Fibroblast of skin of back (primary cell): ENCODE measurements at places on chromosomes 7 and 10.

DNA sequence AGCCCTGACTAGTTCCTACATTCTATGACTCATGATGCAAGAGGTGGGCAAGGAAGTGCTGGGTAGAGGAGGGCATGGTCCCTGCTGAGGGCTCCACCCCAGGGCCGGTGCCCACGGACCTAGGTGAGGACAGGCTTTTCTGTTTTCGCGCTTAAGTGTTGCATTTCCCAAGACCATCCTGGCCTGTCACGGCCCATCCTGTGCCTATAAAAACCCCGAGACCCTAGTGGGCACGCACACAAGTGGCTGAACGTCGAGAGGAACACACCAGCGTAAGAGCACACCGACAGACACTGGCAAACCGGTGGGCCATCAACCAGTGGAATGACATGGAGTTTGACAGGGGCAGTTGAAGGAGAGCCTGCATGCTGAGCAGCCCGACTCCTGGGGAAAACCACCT lies 680.7 kb upstream of the GHITM start:
- DNase-seq: no peak

- DNase-seq: no peak
Observed at GRCh38 chr7:32318300-32319011, 171.7 kb downstream of the LSM5 start.

GRCh38 chr7:122161628-122162027 lies 17.6 kb upstream of the AASS start:
- peak; percentile 26 for DNase-seq

DNA sequence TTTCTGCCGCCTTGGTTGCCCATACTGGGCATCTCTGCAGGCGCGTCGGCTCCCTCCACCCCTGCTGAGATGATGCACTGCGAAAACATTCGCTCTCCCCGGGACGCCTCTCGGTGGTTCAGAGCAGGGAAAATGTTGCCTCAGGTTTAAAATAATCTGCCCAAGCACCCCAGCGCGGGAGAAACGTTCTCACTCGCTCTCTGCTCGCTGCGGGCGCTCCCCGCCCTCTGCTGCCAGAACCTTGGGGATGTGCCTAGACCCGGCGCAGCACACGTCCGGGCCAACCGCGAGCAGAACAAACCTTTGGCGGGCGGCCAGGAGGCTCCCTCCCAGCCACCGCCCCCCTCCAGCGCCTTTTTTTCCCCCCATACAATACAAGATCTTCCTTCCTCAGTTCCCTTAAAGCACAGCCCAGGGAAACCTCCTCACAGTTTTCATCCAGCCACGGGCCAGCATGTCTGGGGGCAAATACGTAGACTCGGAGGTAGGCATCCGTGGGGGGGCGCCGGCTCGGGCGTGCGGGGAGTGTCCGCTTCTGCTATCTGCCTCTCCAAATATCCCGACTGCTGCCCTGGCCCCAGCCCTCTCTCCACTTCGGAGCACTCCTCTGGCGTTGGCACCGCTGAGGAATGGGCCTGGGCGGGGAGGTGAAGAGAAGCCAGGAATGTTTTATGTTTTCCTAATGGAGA lies at the start of gene CAV1:
Gene CAV1 (plus strand): TSS at position 428 of the 689 bp plus-strand sequence. CDS start 27 bp downstream, at position 455.
- DNase-seq: peak; percentile 99

GRCh38 chr7:102832674-102833073 lies 80.1 kb upstream of the LRRC17 start:
- no peak for DNase-seq

DNA sequence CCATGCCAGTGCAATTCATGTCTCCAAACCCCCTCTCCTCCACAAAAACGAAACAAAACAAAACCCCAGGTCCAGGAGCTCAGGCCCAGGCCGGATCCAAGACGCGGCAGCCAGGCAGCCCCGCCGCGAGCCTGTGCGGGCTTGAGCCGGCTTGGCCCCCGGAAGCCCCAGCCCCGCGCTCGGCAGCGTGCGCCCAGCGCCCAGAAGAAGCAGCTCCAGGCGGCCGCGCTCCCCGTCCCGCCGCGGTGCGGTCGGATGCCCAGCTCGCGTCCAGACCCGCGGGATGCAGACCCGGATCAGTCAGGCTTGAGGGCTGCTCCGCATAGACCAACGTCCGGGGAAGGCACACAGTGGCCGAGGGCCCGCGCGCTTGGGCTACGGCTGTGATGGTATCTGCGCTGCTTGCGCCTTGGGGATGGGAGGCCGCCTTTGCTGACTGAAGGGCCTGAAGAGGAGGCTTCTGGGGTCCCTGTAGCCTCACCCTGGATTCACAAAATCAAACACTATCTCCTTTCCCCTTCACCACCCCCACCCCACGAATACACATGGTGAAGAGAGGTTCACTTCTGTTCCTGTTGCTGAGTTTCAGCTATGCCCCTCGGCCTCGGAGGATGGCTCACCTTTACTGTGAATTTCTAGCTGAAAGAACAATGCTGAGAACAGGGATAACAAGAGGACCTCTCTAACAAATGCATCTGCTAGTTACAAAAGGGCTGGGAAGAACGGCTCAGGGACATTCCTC lies 79.9 kb upstream of the EN2 start:
- DNase-seq: peak; percentile 21

DNA sequence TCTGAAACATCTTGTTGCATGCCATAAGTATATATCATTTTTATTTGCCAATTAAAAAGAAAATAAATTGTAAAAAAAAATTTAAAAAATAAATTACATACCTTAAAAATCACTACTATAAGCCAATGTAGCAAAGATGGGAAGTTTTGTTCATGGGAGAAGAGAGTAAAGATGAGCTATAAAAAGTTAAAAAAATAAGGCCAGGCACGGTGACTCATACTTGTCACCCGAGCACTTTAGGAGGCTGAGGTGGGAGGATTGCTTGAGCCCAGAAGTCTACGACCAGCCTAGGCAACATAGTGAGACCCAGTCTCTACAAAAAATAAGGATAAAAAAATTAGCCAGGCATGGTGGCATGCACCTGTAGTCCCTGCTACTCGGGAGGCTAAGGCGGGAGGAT lies 8.4 kb upstream of the STK32C start:
- DNase-seq: no peak

GRCh38 chr7:94591176-94591575 lies 64.8 kb downstream of the SGCE start:
- DNase-seq: no peak

- DNase-seq: no peak
Observed at GRCh38 chr7:144763291-144763690, 72.6 kb downstream of the TPK1 start.

- no peak for DNase-seq
Observed at GRCh38 chr7:100964630-100965029, 4.7 kb upstream of the MUC12 start.

- no peak for DNase-seq
Observed at GRCh38 chr10:32332299-32332750, 14.6 kb downstream of the EPC1 start.

- peak; percentile 11 for DNase-seq
Observed at GRCh38 chr10:42952349-42952748, 124.5 kb upstream of the RET start.

DNA sequence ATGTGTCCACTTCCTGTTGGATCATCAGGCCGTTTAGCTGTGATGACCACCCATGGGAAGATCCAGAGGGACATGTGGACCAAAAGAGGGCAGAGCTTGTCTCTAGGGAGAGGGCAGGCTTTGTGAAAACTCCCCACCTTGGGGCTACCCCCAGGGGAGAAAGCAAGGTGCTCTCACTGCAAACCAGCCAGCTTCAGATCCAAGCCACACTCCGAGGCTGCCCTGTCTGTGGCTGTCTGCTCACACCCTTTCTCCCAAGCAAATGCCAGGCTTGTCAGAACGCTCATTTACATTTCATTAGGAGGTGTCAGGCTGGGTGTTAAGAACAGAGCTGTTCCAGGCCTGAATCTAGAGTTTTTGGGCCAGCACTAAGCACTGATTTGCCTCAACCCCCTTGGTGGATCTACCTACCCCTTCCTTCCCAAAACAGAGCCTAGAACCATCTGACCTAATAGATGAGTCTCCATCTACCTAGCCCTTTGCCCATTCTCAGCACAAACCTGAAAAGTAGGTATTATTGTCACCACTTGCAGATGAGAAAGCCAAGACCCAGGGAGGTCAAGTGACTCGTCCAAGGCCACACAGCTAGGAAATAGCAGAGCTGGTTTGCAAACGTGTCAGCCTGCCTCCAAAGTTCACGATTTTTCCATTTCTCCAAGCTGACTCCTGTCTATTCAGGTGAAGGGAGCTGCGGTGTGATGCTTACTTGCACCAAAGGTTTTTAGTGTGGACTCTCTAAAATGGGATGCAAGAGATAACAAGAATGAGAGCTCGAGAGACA lies 130.9 kb downstream of the EMX2 start:
- no peak for DNase-seq

DNA sequence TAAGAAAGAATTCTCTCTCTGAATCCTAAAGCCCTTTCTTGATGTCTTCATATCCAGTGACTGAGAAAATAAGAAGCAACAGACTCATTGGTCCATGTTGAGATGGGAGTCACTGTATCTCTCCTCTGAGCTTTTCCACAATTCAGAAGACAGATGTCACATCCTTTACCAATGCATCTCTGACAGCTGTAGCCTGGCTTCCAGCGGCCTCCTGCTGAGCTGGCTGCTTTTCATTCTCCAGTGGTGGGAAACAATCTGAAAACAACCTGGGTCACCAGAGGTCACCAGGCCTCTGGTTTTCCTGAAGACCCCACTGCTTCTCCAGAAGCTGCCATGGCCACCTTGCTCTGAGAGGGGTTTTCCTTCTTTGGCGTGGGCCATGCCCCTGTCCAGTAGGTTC lies 18.3 kb upstream of the RPA3 start:
- DNase-seq: peak; percentile 15

- DNase-seq: no peak
Observed at GRCh38 chr7:116683786-116684185, 11.8 kb downstream of the MET start.

DNA sequence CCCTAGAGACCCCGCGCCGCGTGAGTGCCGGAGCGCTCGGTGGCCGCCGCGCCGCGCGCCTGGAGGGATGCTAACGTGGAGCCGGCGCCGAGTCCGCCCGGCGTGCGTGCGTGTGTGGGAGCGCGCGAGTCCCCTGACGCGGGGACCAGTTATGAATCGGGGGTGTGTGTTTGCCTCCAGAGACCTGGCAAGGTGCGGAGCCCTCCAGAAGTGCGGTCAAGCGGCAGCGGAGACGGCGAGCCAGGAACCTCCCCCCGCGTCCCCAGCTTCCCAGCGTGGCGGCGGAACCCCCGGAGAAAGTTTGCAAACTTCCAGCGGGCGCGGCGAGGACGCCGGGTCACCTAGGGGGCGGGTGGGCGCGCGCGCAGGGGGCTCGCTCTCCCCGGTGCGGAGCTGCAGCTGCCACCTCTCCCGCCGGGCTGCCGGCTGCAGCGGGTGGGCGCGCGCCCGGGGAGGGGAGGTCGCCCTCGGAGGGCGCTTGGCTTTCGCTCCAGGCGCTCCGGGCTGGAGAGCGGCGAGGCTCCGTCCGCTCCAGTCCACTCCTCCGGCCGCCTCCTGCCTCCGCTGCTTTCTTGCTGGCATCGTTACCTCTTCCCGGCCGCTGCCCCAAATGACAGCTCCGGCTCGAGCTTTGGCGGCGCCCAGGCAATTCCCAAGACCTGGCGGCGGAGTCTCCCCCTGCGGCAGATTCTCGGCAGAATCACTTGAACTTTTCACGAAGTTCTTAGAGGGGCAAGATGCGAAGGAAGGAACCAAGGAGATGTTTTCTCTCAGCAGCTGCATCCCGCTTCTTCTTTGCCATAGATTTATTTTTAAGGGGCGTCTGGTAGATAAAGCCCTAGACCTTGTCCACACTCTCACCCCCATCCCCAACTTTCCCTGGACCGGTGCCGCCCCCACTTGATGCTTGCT lies 2.3 kb upstream of the CREB5 start:
- DNase-seq: peak; percentile 58

DNA sequence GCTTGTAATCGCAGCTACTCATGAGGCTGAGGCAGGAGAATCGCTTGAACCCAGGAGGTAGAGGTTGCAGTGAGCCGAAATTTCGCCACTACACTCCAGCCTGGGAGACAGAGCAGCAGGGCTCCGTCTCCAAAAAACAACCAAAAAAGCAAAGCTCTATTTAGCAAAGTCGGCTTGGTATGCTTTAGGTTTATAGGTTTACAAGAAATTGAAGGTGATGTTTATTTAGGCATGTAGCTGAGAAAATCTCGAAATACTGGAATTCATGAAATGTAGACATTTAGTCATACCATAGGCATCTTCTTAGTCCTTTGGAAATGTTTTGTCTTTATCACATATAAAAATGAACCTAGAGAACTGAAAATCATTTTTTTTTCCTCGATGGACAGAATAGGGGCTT lies 453.8 kb upstream of the ANKRD30A start:
- DNase-seq: peak; percentile 62

DNA sequence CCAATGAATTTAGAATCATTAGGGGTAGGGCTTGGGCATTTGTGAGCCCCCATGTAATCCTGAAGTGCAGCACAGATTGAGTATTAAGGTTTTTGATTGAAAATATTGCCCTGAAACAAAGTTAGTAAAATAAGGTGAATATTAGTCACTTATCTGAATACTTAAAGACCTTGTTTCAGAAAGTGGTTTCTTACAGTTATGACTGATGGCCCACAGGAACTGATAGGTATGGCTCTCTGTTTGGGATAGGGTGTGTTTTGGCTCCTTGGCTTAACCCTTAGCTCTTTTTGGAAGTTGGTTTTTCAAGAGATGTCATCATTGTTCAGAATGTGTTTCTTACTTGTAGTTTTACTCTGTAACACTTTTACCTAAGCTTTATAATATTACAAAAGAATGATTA lies 34.8 kb downstream of the MDFIC start:
- no peak for DNase-seq

DNA sequence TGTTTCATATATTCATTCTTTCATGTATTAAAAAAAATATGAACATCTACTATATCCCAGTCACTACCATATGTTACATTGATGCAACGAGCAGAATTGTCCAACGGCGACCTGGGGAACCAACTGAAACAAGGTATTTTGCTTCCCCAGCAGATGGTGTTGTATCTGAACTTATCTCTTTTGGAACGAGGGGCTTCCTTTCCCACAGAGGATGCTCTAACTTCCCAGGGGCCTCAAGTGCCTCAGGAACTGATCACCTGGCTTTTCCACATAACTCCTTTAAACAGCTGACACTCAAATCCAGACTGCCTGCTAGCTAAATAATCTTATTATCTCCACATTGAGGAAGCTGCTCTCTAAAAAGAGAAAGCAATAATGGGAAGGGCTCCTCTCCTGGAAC lies 259.3 kb downstream of the HTR7 start:
- DNase-seq: no peak

- DNase-seq: peak; percentile 89
Observed at GRCh38 chr7:105589356-105590077, 8.2 kb upstream of the EFCAB10 start.

- DNase-seq: peak; percentile 45
Observed at GRCh38 chr7:139675127-139676125, 102.4 kb downstream of the HIPK2 start.

DNA sequence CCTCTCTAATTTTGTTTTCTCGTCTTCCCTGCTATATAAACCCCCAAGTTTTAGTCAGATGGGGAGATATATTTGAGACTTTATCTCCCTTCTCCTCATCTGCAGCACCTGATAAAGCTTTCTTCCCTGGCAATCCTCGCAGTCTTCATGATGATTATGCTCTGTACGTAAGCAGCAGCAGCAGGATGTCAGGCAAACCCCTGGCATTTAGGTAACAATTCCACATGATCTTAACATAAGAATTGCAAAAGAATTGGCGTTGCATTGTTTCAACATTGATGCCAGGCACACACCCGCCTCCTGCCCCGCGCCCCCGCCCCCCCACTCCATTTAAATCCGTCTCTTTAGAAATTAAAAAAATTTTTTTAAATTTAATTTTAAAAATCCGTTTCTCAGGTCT lies 6.1 kb downstream of the PKD1L1 start:
- DNase-seq: no peak

GRCh38 chr7:7103343-7104313 lies 78.7 kb upstream of the C1GALT1 start:
- peak; percentile 65 for DNase-seq
